ENCODE measurements at places on chromosomes 3 and 15.

DNA sequence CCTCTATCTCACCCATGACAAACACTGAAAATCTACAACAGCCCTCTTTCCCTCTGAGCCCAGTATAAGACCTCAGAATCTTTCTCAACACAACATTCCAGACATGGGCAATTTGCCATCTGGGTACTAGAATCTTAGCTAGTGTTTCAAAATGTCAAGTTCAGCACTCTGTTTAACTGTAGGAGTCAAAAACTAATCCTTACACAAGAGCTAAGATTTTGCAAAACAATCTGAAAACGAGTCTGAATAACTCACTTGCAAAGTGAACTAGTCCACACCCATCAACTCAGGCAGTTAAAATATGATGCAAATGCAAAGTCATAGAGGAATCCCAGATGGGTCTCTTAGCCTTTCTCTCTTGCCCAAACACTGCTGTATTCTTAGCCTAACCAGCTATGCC lies 67.8 kb downstream of the GPR176 start:
- no peak for DNase-seq

DNA sequence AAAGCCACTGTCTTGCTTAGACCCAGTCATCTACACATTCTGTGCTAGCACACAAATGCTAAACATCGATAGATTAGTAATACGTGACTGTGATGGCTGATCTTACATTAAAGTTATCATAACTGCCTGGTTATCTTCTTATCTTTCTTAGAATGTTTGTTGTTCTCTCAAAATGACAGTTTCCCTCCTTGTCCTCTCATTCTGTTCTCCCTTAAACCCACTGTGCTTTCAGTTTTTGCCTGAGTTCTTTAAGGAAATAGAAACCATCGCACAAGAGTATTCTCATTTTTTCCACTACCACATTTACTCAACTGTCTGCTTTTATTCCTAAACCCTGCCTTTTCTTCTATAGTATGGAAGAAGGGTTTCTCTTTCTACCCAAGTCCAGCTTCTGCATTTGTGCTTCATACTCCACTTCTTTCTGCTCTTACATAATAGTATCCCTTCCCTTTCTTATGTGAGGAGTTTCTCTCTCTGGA lies 17.1 kb downstream of the STX19 start:
- DNase-seq, result no peak

GRCh38 chr3:171049861-171050444 lies 23.4 kb upstream of the SLC2A2 start:
- DNase-seq, result no peak

- no peak for DNase-seq
These were observed 32.2 kb upstream of the GUCA1C start for GRCh38 chr3:108985844-108986243.

- no peak for DNase-seq
These were observed 6.0 kb downstream of the UNC45A start for GRCh38 chr15:90941038-90941437.

Measured in effector CD8-positive, alpha-beta T cell (primary cell).